NCI-H187 treated with DMSO at 0.1 percent for 48 hours (cell line): ENCODE measurements at places on chromosomes 16 and 17.
A peak's percentile ranks its signal among the peaks of the same experiment; 100 is the strongest.

DNA sequence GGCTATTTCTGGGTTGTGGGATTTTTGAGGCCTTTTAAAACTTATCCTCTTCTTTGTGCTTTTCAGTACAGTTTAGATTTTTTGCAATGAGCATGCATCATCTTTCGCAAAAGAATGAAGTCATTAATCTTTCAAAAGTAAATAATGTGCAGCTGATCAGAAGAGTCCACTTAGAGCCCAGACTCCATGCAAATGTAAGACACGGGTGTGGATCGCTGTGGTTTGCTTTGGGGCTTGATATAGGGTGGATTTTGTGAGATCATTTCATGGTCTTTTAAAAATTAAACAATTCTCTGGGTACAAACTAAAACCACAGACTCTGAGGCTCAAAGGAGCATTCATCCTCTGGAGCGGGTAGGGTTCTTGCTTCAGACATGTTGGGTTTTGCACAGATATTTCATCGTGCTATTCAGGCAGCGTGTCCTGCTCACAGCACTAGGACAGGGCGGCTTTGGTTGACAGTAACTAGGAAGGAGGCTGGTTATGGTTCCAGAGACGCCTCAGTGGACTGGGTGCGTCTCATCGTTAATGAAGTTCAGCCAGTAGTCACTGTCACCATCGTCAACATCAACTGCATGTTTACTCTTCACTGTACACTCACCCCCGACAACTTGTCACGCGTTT, 129.4 kb upstream of the PLCG2 start:
- DNase-seq = no peak

DNA sequence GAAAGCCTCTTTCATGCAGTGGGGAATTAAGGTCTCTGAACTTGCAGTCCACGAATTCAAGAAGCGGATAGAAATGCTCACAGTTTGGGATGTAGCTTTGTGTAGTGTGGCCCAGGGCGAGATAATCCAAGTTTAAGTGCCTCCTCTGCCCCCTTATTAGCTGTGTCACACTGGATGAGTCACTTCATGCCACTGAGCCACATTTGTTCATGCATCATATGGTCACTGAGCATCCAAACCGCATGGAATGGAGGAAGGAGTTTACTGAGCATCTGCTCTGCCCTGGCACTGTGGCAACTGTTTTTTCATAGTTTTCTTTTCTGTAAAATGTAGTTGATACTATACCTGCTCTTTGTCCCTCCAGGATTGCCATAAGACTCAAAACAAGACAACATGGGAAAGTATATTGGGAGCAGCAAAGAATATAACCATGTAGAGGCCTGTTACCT, 15.1 kb upstream of the DHX8 start:
- no peak for DNase-seq

- DNase-seq = no peak
Measured at GRCh38 chr17:27985306-27985705, 57.2 kb upstream of the NLK start.

GRCh38 chr17:58487589-58488427, at the start of gene HSF5:
Gene HSF5 (minus strand): TSS chr17:58488408. CDS start chr17:58488274, 134 bp downstream.
- DNase-seq = no peak

GRCh38 chr17:48055531-48056245, 7.5 kb downstream of the NFE2L1 start:
- DNase-seq = no peak

DNA sequence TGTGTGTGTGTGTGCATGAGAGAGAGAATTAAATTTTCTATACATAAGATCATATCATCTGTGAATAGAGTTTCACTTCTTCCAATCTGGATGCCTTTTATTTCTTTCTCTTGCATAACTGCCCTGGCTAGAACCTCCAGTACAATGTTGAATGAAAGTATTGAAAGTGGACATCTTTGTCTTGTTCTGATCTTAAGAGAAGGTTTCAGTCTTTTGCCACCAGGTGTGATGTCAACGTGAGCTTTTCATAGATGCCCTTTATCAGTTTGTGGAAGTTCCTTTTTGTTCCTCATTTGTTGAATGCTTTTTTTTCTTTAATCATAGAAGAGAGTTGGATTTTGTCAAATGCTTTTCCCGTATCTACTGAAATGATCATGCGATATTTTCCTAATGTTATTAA, 63.3 kb downstream of the RNF213 start:
- DNase-seq = no peak

DNA sequence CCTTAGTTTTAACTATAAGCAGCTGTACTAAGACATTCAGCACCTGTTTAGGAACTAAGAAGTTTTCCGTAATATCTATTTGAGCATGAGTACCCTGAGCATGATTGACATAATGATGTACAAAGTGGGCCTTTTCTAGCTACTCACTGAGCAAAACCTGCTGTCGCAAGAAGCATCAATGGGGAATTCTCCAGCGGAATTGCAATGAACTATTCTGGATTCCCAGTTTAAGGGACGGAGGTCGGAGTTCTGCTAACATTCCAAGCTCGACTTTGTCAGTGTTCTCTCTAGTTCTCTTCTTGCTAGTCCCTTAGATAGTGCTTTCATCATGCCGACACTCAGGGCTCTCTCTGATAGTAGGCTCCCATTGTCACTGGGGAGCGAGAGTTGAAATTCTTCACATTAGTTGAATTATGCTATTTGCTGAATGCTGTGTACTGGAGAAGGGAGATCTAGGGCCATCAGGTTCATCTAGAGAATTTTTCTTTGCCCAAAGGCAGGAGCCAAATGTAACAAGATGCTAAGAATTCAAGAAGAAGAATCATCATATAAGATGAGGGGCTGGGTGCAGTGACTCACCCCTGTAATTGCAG, 40.2 kb upstream of the MYH2 start:
- no peak for DNase-seq

- DNase-seq = no peak
Measured at GRCh38 chr17:73798111-73798748, 154.0 kb upstream of the SDK2 start.

- DNase-seq = no peak
Measured at GRCh38 chr17:44397479-44398440, 8.3 kb upstream of the ITGA2B start.

DNA sequence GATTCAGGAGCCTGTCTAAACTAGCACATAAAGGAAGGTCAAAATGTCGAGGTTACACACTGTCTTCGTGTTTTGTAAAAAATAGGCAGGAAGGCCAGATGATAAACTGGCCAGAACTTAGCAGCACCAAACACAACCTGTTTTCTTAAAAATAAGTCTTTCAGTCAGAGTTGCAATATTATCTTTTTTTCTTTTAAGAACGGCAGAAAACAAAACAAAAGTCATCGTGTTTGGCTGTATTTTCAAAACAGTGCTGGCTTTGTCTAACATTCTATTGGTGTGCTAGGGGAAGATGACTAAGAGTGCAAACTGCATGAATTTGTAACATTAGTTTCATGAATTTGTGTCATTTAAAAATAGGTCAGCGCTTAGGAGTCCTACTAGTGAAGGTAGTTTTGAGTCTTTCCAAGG, 5.3 kb downstream of the MAF start:
- no peak for DNase-seq

GRCh38 chr16:5451641-5452040, 354.0 kb upstream of the EEF2KMT start:
- DNase-seq = no peak

DNA sequence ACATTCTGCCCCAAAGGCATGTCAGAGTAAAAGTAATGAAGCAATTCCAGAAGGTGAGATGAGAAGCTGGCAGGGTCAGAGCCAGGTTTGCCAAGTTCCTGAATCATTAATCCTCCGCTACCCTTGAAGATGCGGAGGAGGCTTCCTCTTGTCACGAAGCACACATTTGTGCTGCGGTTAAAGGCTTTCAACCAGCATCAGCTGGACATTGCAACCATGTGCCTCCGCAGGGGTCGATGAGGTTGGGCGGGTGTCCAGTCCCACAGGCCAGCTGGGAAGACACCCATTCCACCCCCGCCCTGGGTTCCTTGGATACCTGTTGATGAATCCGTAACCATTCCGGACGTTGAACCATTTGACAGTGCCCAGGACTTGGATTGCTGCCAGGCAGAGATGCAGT, 1.3 kb downstream of the YBX2 start:
- DNase-seq = no peak

DNA sequence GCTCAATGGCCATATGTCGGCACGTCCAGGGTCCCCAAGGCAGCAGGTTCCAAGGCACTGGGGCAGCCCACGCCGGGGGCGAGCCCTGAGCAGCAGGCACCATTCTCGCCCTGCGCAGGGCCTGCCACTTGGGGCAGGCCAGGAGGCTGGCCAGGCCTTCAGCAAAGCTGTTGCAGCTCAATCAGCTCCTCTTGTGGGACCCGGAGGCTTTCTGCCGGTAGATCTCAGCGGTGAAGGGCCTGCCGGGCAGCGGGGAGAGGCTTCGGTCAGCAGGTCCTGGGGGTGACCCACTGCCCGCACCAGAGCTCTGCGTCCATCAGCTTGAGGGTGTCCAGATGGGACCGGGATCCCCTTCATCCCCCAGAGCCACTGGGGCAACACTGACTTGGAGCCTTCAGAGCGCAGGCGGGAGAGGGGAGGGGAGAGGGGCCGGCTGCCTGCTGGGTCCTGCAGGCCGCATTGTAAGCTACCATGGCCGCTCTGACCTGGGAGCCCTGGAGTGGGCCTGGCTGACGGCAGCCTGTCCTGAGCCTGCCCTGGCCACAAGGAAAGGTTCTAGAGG, 9.5 kb upstream of the RASD1 start:
- DNase-seq = no peak

DNA sequence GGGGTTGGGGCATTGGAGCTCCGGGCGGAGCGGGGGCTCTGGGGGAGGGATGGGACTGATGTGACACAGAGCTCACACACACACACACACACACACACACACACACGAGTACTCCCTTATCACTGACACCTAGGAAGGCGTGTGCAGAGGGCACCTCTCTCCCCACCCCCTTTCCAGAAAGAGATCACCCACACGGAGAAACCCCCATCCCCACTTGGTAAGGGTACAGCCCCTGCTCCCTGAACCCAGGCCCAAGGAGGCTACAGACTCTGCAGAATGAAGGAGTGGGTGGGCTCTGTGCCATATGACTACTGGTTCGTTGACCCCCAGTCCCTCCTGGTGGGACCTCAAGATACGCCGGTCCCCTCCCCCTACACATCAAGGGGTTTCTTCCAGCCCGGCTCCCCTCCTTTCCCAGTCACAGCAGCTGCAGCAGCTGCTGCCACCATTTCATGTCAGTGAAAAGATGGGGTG, 8.7 kb upstream of the ARHGAP23 start:
- no peak for DNase-seq

- no peak for DNase-seq
Measured at GRCh38 chr16:58009856-58010416, 8.7 kb downstream of the USB1 start.

- DNase-seq = no peak
Measured at GRCh38 chr16:9134739-9135138, 43.3 kb downstream of the HAPSTR1 start.

DNA sequence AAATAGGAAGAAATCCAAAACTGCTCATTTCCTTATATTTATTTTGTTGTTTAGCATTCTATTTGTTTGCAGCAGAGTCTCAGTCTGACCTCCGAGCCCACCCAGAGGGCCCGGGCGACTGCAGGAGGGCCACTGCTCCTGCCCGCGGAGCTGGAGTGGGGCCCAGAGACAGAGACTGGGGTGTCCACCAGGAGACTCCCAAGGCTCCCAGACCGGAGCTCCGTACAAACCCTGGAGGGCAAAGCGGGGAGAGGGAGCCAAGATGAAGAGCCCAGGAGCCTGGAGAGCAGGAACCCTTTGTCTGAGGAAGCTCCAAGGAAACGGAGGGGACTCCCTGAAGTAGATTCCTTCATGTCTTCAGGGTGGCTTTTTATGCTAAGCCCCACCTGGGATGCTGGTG, 57.9 kb downstream of the AXIN2 start:
- no peak for DNase-seq

DNA sequence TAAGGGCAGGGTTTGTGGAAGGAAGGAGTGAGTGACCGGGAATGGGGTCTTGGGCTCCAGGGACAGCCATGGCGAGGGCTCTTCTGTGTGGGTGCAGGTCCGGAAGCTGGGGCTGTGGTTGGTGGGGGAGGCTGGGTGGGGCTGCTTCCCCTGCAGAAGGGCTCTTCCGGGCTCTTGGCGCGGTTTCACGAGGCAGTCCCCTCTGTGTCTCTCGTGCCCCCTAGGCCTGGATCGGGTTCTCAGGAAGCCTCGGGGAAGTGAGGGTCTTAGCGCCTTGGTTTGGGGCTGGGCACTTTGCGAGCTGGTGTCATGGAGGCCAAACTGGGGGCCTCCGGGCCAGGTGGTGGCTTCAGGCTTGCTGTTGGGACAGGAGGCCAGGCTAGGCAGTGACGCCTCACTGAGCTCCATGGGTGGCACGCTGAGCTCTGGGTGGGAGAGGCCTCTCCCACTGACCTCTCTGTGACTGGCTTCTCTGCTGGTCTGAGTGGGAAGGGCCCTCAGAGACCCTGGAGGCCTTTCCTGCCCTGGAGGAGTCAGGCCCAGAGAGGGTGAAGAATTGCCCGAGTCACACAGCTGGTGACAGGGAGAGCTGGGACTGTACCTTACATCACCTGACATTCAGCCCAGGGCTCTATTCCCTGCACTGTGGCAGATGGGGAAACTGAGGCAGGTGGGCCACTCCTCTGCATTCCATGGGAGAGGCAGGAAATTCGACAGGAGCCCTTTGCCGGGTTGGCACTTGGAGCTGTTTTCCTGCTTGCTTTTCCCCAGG, 8.2 kb downstream of the ADCY7 start:
- no peak for DNase-seq

GRCh38 chr16:6527646-6528045, 805.0 kb upstream of the RBFOX1 start:
- peak; percentile 52 for DNase-seq

- DNase-seq = no peak
Measured at GRCh38 chr17:57551321-57552079, 193.6 kb downstream of the CCDC182 start.

GRCh38 chr17:40499551-40500189, 1.8 kb downstream of the TNS4 start:
- no peak for DNase-seq

GRCh38 chr16:50668368-50669008, 12.6 kb downstream of the SNX20 start:
- no peak for DNase-seq

- DNase-seq = no peak
Measured at GRCh38 chr16:81553080-81553813, 108.6 kb downstream of the CMIP start.

DNA sequence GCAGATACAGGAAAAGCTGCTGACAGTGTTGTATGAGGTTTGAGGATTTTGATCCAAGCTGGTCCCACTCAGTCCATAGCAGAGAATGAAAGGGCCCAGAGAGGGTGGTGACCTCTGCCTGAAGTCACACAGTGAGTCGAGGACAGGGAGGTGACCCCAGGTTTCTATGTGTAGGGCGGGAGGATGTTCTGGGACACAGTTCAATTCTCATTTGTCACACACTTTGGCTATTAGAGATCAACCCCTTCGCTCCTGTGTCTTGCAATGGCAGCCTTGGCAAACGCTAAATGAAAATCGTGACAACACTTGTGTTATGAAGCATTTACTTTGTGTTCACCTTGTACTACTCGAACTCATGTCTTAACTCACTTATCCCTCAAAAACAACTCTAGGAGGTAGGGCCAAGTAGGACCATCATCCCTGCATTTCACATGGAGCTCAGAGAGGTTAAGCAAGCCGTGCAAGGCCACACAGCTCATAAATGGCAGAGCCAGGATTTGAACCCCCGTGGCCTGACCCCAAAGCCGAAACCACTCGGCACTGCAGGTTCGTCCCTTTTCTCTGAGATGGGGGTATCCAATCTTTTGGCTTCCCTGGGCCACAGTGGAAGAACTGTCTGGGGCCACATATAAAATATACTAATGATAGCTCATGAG, 10.2 kb downstream of the DEXI start:
- DNase-seq = no peak
